ENCODE measurements at places on chromosomes 7 and 10.

- DNase-seq, result no peak
- no peaks in the 10 kb centered on the region for H3K4me1 ChIP-seq
- H3K36me3 ChIP-seq, result no peaks in the 10 kb centered on the region
These were observed 382.0 kb downstream of the SFMBT2 start for GRCh38 chr10:7028809-7029166.

GRCh38 chr10:35821339-35821911 lies 179.3 kb upstream of the FZD8 start:
- no peaks in the 10 kb centered on the region for H3K27me3 ChIP-seq
- H3K36me3 ChIP-seq, result no peaks in the 10 kb centered on the region
- DNase-seq, result peak; percentile 4
- no peaks in the 10 kb centered on the region for H3K4me1 ChIP-seq
- no peak overlapping the region for H3K4me3 ChIP-seq

DNA sequence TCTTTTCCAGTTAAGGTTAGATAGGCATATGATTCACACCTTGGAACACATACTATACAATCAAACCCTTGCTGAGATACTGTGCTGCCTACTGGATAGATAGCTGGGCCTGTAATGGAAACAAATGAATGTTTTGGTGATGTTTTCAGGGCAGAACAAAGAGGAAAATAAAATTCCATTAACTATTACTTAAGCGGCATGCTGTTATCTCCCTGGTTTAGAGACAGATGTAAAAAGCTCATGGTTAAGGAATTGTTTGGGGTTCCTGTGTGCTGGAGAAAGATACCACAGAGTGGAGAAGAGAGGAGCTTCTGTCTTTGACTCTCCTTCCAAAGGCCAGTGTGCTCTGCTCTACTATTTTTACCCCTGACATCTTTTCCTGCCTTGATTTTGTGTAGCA lies 341.1 kb downstream of the PLXDC2 start:
- H3K4me1 ChIP-seq, result no peaks in the 10 kb centered on the region
- no peaks in the 10 kb centered on the region for H3K27me3 ChIP-seq
- no peak overlapping the region for H3K27ac ChIP-seq
- no peak overlapping the region for H3K4me3 ChIP-seq

DNA sequence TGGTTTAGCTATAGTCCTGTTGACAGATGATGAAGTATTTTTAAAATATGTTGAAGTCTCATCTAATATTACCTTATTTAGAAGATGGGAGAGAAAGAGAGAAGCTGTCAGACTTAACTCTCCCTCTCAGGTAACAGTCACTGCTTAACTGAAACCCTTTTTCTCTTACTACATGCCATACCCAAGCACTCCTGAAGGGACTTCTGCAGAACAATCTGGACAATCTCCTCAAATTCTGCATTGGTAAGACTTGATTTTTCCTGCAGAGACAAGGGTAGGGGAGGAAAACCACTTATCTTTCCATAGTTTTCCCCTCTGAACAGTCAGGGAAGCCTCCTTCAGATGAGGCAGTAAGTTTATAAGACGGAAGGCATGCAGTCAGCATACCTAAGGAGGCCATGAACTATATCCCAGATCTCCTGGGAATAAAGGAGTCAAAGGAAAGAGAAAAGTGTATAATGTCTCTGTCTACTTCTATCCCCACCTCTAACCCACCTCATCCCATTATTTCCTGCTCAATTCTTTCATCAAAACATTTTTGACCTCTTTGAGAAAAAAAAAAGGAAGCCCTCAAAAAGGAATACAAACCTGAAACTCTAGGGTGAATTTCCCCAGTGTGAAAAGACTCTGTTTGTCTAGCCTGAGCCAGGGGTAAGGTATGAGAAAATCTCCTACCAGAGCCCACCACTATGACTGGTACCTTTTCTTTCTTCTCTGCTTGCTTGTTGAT lies 9.4 kb downstream of the ZCWPW1 start:
- no peaks in the 10 kb centered on the region for H3K27me3 ChIP-seq
- H3K4me3 ChIP-seq, result no peak overlapping the region
- H3K27ac ChIP-seq, result no peak overlapping the region
- no peak for DNase-seq

GRCh38 chr7:31873816-31874597 lies 187.0 kb downstream of the PPP1R17 start:
- no peaks in the 10 kb centered on the region for H3K4me1 ChIP-seq
- H3K27me3 ChIP-seq, result no peaks in the 10 kb centered on the region
- DNase-seq, result no peak
- no peak overlapping the region for H3K27ac ChIP-seq
- H3K36me3 ChIP-seq, result no peaks in the 10 kb centered on the region

GRCh38 chr10:85098835-85099521 lies 770.6 kb downstream of the CCSER2 start:
- no peaks in the 10 kb centered on the region for H3K4me1 ChIP-seq
- no peak overlapping the region for H3K27ac ChIP-seq
- H3K27me3 ChIP-seq, result no peaks in the 10 kb centered on the region
- no peak for DNase-seq

- peaks cover 5% of the 10 kb centered on the region for H3K36me3 ChIP-seq
- H3K4me3 ChIP-seq, result no peak overlapping the region
- DNase-seq, result peak; percentile 20
- no peaks in the 10 kb centered on the region for H3K27me3 ChIP-seq
- H3K27ac ChIP-seq, result no peak overlapping the region
These were observed 13.5 kb downstream of the HERPUD2 start for GRCh38 chr7:35681231-35682029.

DNA sequence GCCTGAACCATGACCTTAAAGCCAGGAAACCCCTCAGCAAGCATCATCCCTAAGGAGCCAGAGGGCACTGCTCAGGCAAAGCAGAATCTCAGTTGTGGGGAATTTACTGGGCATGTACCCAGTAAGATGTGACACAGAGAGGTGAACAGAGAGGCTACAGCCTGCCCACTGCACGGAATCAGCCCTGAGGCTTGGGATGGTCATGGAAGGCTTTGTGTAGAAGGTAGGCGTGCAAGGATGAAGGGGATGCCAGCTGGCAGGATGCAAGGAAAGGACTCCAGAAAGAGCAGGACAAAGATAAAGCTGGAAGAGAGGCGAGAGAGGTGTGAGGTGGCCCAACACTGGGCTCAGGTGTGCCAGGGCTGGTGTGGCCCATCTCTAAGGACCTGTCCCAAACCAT lies 2.4 kb upstream of the AIFM2 start:
- DNase-seq, result no peak
- no peaks in the 10 kb centered on the region for H3K27me3 ChIP-seq
- no peak overlapping the region for H3K27ac ChIP-seq

DNA sequence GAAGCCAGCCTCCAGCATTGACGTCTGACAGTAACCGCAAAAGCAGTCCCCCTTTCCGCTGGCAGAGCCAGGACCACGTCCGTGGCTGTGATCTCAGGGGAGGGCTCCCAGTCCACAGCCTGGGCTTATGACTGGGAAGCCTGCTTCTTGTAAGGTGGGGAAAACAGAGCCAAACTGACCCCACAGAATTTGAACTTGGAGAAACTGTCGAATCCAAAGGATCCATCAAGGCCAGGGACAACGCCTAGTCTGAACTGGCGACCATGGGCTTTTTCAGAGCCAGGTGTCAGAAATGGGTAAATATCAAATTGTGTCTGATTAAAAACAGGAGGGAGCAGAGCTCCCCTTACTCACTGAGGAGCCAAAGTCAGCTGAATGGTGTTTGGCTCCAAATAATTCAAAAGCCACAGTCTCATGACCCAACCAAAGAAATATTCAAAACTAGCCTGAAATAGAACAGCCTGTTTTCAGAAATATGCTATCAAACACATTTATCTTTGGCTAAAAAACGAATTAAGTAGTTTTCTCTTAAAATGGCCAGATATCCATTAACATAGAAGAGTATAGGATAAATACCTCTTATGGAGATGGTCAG lies 751.4 kb upstream of the GALNT17 start:
- no peaks in the 10 kb centered on the region for H3K4me1 ChIP-seq
- H3K36me3 ChIP-seq, result no peaks in the 10 kb centered on the region
- DNase-seq, result no peak
- H3K27ac ChIP-seq, result no peak overlapping the region

DNA sequence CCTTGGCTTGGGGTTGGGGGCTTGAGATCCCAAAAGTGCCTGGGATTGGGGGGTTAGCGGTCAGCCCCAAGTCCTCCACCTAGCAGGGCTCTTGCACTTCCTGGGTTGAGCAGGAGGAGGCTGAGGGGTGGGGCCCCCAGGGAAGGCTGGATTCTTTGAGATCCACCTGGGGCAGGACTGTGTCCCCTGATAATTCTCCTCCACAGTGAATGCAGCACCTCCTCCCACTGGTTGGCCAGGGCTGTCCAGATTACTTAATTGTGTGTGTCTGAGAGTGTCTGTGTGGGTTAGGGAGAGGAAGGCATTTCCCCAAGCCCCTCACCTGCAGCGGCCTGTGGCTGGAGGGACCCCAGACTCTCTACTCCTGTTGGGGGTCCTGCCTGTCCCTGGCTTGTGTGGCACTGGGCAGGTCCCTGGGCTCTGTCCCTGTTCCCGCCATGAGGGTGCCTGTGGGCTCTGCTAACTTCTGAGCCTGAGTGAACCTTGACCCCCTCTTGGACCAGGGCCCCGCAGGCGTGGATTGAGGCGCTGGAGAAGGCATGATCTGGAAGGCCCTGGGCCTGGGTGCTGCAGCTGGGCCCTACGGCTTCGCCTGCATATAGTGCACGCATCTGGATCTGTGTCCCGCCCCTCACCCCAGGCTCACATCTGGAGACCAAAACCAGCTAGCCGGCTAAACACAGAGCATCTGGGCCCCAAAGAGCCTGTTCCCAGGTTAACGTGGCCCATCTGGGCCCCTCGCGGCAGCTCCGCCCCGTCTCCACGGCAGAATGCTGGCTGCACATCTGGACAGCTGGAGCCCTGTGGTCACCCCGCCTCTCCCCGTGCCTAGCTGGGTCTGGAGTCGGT lies 10.4 kb downstream of the TMEM270 start:
- H3K36me3 ChIP-seq, result no peaks in the 10 kb centered on the region
- no peak overlapping the region for H3K4me3 ChIP-seq
- no peak for DNase-seq
- no peak overlapping the region for H3K27ac ChIP-seq
- no peaks in the 10 kb centered on the region for H3K27me3 ChIP-seq
- H3K4me1 ChIP-seq, result no peaks in the 10 kb centered on the region

DNA sequence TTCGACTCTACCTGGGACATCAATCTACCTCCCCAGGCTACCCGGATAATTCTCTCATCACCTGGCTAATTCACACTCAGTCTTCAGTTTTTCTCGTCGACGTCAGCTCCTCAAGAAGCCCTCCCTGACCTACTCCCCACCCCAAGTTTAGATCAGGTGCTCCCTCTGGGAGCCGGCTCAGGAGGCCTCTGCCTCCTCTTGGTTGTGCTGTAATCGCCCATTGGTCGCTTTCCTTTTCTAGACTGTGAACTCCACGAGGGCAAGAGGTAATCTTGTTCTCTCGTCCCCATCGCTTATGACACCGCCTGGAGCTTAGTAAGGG lies 461 bp upstream of the WIPF3 start:
- no peak for DNase-seq
- no peak overlapping the region for H3K4me3 ChIP-seq
- peaks cover 4% of the 10 kb centered on the region for H3K4me1 ChIP-seq
- H3K36me3 ChIP-seq, result no peaks in the 10 kb centered on the region
- H3K27me3 ChIP-seq, result peaks cover 40% of the 10 kb centered on the region
- no peak overlapping the region for H3K27ac ChIP-seq

DNA sequence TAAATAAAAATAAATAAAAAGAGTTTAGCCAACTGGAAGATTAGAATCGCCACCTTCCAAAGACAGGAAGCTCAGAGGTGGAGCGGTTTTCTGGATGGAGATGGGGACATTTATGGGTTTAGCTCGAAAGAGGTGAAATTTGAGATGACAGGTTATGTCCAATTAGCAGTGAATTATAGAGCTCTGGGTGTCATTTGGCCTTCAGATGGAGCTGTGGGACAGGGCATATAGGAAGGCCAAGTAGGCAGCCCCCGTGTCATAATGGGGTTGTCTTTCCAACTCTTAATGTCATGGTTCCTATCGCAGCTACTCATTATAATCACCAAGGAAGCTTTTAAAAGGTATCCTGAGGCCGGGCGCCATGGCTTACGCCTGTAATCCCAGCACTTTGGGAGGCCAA lies 21.0 kb upstream of the EEPD1 start:
- no peaks in the 10 kb centered on the region for H3K4me1 ChIP-seq
- H3K36me3 ChIP-seq, result no peaks in the 10 kb centered on the region
- no peak overlapping the region for H3K4me3 ChIP-seq
- no peaks in the 10 kb centered on the region for H3K27me3 ChIP-seq
- no peak overlapping the region for H3K27ac ChIP-seq
- no peak for DNase-seq

GRCh38 chr10:125084191-125084613 lies 76.2 kb downstream of the CTBP2 start:
- H3K4me1 ChIP-seq, result no peaks in the 10 kb centered on the region
- H3K36me3 ChIP-seq, result no peaks in the 10 kb centered on the region
- no peak overlapping the region for H3K4me3 ChIP-seq
- no peak overlapping the region for H3K27ac ChIP-seq
- no peaks in the 10 kb centered on the region for H3K27me3 ChIP-seq

GRCh38 chr10:104329735-104330134 lies 8.5 kb downstream of the ITPRIP start:
- H3K27me3 ChIP-seq, result no peaks in the 10 kb centered on the region
- H3K27ac ChIP-seq, result peak overlapping the region; percentile 45
- DNase-seq, result no peak
- peaks cover 92% of the 10 kb centered on the region for H3K4me1 ChIP-seq
- no peak overlapping the region for H3K4me3 ChIP-seq

DNA sequence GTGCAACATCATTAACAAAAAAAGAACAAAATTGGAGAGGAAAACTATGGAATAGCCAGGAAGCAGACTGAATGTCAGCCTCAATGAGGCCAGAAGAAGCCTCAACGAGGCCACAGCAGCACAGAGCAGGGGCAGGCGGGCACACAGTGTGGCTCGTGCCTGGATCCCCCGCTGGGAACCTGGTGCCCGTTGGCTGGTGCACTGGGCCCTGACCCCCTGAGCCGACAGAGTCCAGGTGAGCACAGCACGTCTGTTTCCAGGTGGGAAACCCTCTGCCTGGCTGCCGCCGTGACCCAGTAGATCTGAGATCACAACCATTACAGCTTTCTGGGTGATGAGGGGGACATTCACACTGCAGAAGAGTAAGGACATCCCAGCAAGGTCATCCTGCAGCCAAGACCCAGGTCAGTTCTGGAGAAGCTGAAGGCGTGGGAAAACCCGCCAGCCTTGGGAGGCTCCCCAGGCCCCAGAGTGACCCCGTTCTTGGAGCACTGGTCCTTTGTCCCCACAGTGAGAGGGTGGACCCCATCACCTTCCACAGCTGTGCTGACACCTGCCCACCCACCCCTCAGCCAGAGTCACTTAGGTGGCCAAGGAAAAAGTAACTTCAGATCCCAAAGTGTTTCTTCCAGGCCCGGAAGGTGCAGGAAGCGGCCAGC lies 222.1 kb downstream of the ADARB2 start:
- H3K4me1 ChIP-seq, result no peaks in the 10 kb centered on the region
- H3K4me3 ChIP-seq, result no peak overlapping the region
- H3K27ac ChIP-seq, result no peak overlapping the region
- H3K36me3 ChIP-seq, result no peaks in the 10 kb centered on the region
- H3K27me3 ChIP-seq, result no peaks in the 10 kb centered on the region

GRCh38 chr10:76582531-76582930 lies 1055.1 kb downstream of the KCNMA1 start:
- H3K4me1 ChIP-seq, result no peaks in the 10 kb centered on the region
- no peak for DNase-seq
- H3K27me3 ChIP-seq, result no peaks in the 10 kb centered on the region
